ENCODE measurements at places on chromosomes 3 and 15.

- DNase-seq, result no peak
Observed at GRCh38 chr3:115977866-115978265, 354.6 kb downstream of the GAP43 start.

DNA sequence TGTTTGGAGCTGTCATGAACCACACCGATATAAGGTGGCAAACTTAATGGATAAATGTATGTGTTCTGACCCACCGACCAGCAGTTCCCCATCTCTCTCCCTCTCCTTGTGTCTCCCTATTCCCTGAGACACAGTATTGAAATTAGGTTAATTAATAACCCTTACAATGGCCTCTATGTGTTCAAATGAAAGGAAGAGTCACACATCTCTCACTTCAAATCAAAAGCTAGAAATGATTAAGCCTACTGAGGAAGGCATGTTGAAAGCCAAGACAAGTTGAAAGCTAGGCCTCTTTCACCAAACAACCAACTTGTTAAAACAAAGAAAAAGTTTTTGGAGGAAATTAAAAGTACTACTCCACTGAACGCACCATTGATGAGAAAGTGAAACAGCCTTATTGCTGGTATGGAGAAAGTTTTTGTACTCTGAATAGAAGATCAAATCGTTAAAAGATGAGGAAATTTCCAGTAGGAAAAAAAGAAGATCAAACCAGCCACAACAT, 15.0 kb downstream of the ATR start:
- DNase-seq, result no peak

DNA sequence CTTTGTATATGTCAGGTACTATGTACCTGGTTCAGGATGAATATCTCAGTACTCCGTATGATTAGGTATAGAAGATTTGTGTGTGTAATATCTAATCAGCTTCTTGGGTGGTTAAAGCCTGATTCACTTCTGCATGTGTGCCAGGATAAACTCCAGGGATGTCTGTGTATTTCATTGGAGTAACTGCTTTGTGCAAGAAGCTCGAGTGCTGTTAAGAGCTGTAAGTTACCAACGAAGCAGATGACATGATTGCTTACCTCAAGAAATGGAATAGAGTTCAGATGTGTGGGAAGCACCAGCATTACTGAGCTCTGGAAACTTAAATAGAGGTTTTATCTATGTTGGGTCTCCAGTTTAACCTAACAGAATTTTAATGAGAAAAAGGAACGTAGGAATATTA, 23.7 kb downstream of the FAM98B start:
- DNase-seq, result no peak

GRCh38 chr15:65344914-65345275, 32.9 kb downstream of the IGDCC3 start:
- no peak for DNase-seq

GRCh38 chr3:11413071-11413470, 140.9 kb downstream of the ATG7 start:
- no peak for DNase-seq

- DNase-seq, result no peak
Observed at GRCh38 chr3:181610083-181610972, 101.4 kb upstream of the SOX2 start.

- no peak for DNase-seq
Observed at GRCh38 chr3:24843955-24844354, 349.3 kb upstream of the THRB start.

GRCh38 chr3:20552605-20553275, 366.7 kb upstream of the SGO1 start:
- DNase-seq, result no peak

DNA sequence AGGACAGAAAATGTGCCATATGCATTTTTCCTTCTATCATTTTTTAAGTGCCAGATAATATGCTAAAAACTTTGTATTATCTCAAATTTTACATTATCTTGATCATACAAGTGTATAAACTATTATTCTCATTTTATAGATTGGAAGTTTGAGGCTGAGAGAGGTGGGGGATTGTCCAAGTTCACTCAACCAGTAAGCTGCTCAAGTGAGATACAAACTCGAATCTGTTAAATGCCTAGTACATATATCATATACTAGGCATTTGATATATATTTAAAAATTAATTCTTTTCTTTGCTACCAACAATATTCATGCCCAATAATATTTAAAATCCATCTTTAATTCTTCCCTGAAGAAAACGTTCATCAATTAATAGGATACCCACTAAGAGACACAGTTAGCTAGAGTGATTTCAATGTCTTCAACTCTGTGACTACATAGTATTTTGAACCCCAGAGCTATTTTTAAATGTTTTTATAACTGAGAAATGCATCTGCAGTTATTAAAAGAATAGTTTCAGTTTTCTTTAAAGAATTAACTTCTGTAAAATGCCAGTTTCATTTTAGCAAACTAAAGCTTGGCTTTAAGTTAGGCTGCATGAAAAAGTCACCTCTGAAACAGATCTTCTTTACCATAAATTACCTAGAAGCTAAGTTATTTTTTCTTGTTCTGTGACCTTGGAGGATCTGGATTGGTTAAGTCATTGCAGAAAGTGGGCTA, 40.4 kb downstream of the IQCB1 start:
- no peak for DNase-seq

DNA sequence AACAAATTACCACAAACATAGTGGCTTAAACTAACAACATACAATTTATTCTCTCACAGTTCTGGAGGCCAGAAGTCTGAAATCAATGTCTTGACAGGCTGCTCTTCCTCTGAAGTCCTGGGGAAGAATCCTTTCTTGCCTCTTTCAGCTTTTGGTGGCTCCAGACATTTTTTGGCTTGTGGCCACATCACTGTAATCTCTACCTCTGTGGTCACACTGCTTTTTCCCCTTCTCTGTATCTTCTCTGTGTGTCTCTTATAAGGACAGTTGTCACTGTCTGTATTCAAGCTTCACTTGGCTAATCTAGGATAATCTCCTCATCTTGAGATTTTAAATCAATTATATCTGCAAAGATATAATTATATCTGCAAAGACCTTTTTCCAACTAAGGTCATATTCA, 80.3 kb upstream of the ABHD2 start:
- no peak for DNase-seq

GRCh38 chr15:35603301-35603700, 57.3 kb upstream of the DPH6 start:
- DNase-seq, result no peak

DNA sequence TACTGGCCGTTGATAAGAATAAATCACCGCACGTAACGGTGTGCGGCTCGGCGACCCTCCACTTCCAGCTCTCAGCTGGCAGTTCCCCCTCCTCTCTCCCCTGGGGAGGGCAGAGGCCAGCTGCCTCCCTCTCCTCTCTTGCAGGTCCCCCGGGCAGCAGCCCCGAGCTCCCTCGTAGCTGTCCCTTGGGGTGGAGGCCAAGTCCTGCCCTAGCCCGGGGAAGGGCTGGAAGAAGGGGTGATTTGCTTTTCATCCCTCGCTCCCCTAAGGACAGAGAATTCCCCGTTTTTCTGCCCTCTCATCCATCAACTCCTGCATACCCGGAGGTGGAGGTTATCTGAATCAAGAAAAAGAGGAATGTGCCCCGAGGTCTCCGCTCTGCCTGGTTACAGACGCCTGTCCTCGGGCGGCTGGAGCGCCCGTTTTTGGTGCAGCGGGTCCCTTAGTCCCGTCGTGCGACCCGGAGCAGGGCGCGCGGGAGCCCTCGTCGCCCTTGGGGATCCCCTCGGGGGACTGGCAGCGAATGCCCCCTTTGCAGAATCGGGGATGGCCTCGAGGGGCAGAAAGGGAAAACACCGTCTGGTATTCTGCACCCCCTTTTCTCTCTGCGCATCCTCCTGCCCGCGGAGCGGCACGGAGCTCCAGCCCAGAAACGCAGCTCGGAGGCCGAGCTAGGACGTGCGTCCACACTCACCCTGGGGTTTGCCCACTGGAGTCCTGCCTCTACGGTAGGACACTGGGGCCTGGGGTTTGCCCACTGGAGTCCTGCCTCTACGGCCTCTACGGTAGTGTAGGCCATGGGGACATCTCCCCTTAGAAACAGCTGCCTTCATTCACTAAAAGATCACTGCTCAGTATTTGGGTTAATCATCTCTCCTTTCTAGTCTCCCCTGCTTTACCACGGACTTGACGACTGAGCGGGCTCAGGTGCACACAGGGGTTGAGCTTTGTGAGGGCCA, 2.2 kb downstream of the PTPRG start:
- no peak for DNase-seq

GRCh38 chr15:48646331-48646730, 822 bp upstream of the FBN1 start:
- no peak for DNase-seq

DNA sequence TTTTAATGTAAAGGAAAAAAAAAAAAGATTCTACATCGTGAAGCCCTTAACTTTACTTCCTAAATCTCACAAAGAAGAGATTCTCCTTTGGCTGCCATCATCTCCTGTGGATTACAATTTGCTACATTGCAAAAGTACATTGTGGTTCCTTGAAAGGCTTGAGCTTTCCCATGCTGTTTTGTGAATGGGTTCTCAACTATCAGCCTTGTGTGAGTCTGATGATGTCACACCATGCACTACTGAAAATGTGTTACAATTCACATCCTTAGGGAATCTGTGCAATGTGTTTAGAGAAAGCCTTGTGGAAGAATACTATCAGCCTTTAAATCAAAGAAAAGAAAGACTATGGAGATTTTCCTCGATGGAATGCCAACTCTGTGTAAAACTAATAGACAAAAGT, 510.0 kb upstream of the ALCAM start:
- no peak for DNase-seq

- no peak for DNase-seq
Observed at GRCh38 chr15:57573151-57573550, 18.6 kb upstream of the MYZAP start.

DNA sequence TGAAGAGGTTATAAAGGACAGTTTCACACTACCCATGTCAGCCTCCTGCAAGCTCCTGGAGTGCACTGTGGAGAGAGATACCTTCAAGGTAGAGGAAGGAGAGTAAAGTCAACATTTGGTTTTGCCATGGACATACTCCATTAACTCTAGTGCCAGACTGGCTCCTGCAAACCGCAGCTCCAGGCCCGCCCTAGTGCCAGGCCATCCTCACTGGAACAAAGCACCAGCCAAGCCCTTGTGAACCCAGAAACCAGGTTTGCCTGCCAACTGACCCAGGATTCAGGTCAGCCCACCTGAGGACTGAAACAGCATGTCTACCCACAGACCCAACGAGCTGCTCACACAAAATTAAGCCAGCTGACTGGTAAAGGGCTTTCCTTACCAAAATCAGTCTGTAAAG, 41.0 kb upstream of the TP63 start:
- DNase-seq, result no peak

DNA sequence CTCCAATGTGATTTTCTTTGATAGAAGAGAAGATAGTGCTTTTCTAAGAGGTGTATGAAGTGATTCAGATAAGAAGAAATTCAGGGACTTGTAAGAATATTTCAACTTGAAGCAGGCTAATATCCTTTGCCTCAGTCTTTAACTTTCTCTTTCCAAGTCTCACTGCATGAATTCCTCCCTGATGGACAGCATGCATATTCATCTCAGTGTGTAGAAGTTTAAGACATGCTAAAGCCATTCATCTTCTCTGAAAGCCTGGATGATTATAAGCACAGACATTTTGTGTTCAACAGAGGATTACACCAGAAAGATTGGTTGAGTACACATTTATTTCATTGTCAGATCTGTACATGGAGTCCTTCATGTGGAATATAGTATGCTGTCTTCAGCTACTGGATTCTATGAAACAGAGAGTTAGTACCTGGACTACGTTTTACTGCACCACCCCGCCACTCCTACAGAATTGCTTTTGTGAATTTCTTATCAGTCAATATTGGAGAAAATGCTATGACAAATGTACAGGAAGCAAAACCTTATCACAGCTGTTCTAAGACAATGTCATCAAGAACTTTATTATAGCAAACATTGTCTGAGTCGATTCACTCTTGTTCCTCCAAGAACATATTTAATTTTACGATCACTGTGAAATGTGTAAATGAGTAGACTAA, 1346.1 kb downstream of the OTOL1 start:
- DNase-seq, result no peak
